Stimulated activated CD4-positive, alpha-beta T cell treated with anti-CD3 and anti-CD28 coated beads, TNF-alpha, amount 100 ng/mL, for 48 hours (primary cell): ENCODE measurements at places on chromosomes 1 and 21.
A peak's percentile ranks its signal among the peaks of the same experiment; 100 is the strongest.

- no peak for DNase-seq
Observed at GRCh38 chr1:192506741-192507155, 68.8 kb upstream of the RGS1 start.

DNA sequence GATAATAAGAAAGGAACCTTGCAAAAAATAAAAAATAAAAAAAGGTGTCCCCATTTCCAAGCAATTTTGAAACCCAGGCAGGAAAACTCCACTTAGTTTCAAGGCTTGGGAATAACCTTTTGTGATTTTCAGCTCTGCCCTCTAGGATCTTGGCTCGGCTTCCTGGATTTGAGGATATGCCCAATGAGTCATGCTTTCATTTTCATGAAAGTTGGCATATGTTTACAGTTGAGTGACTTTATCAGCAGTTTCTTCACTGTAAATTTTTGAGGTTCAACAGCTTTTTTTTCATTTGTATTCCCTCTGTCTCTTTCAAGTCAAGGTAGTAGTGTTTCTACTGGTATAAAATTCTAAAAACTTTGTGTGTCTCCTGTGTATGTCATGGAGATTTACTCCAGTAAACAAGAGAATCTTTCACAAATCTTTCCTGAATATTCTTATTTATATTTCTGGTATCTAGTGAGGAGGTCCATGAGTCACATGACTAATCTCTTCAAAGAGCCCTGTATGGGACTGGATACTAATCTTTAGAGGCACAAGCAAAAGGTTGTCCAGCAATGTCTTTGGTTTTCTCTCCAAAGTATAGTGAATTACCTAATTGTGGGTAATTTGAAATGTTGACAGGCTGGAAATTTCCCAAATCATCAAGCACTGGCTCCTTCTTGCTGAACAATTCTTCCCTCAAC, 335.3 kb downstream of the BRINP2 start:
- DNase-seq: no peak

DNA sequence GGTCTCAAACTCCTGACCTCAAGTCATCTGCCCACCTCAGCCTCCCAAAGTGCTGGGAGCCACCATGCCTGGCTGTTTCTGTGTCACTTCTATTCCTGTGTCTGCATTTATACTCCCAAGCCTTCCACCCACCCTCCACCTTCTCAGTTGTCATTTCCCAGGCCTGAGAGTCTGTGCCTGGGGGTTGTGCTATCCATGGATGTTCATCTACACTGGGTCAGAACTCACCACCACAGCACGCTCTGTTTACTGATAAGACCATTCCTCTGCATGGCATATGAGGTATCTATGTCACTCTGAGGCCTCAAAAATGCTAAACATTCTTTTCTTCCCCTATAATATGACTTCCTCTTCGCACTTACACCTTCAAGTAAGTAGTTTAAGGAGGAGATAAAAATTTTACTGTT, 6.1 kb downstream of the NENF start:
- DNase-seq: no peak

- DNase-seq: no peak
Observed at GRCh38 chr1:96072021-96072420, 649.6 kb upstream of the PTBP2 start.

GRCh38 chr1:203170625-203171330, 4.8 kb downstream of the MYBPH start:
- DNase-seq: no peak

- no peak for DNase-seq
Observed at GRCh38 chr1:185245466-185245865, 71.6 kb downstream of the IVNS1ABP start.

- DNase-seq: no peak
Observed at GRCh38 chr21:45408271-45408791, 3.4 kb downstream of the COL18A1 start.

DNA sequence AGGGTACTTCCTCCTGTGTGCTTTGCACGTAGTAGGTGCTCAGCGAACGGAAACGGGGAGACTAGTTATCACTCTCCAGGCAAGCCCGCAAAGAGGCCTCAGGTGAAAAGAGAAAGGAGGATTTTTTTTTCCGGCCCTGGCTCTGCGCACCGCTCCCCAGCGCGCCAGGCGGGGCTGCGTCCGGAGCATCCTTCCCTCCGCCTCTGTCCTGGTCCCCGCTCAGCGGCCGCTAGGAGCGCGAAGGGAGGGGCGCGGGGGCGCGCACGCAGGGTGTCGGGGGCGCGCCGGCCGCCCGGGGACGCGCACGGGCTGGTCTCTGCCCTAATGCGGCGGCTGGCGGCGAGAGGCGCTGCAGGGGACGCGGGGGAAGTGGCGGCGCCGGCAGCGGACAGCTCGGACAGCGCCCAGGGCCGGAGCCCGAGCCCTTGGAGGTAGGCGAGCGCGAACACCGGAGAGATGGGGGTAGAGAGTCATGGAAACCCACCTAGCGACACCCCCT, 42.3 kb upstream of the NFASC start:
- DNase-seq: peak; percentile 27

DNA sequence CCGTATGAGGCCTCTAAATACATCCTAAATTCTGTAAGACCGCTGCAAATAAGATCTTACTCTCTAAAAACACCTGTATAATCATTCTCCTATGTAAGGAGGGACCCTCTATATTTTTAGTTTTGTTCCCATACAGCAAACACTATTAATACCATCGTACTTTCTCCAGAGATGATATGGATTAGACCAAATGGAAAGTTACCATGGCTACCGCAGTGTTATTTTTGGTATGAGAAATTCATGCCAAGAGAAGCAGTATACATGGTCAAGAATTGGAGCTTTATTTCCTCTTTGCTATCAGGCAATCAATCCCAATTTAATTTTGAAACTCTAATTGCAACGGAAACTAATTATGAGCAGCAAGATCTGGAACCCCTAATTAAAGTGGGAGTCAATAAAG, 70.0 kb downstream of the BCAR3 start:
- no peak for DNase-seq

DNA sequence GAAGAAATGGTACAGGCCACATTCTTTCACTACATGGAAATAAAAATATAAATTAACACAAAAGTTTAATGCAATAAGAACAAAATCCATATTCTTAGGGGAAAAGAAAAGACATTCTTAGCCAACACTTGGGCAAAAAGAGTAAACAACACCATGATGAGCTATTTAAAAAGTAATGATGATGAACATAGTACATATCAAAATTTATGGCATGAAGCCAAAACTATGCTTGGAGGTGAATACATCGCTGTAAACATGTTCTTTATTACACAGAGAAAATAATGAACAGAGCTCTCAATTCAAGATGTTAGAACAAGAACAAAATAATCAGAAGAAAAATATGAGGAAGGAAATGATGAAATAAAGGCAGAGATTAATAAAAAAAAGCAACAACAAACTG, 158.2 kb downstream of the ZSCAN20 start:
- DNase-seq: no peak

DNA sequence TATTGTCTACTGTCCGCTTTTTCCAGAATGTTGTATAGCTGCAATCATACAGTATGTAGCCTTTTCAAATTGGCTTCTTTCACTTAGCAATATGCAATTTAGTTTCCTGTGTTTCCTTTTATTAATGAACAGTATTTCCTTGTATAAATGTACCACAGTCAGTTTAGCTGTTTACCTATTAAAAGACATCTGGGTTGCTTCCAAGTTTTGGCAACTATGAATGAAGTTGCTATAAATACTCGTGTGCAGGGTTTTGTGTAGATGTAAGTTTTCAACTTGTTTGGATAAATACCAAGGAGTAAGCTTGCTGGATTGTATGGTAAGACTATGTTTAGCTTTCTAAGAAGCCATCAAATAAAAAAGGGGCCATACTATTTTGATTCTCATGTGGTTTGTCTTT, 24.4 kb upstream of the KCNJ6 start:
- no peak for DNase-seq

- no peak for DNase-seq
Observed at GRCh38 chr1:57549300-57549699, 125.4 kb upstream of the DAB1 start.

GRCh38 chr1:62928885-62929284, 145.0 kb downstream of the ATG4C start:
- DNase-seq: no peak

- DNase-seq: no peak
Observed at GRCh38 chr1:83499998-83500397, 498.9 kb downstream of the TTLL7 start.

DNA sequence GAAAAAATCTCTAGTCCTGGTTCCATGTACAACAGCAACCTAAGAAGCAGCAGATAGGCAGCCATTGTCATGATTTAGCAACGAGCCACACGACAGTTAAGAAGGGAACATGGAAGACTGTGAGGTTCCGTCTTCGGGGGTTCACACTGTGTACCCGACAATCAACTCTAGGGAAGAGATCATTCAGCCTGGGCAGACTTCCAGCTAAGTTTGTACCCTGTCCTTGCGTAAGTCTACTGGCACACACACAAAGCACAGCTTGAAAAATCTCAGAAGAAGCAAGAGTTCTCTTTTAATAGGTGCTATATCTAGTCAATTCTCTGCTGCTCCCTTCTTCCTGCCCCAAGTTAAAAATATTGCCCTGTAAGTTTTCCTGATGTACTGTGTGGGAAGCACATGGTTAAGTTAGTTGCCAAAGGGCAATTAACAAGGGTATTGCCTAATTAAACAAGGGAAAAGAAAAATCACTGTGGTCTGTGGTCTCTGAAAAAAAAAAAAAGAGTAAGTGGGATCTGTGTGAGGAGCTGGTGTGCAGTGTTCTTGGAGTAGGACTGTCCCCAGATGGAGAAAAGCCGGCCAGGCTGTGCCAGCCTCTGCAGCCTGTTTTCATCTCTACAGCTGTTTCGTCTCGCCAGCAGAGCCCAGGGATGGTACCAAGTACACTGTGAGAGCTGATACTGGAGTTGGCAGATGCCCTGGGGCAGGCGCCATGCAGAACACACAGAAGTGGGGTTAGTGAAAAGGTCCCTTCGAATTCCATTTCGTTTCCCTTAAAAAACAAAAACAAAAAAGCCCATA, 6.4 kb upstream of the MYBPHL start:
- DNase-seq: no peak

DNA sequence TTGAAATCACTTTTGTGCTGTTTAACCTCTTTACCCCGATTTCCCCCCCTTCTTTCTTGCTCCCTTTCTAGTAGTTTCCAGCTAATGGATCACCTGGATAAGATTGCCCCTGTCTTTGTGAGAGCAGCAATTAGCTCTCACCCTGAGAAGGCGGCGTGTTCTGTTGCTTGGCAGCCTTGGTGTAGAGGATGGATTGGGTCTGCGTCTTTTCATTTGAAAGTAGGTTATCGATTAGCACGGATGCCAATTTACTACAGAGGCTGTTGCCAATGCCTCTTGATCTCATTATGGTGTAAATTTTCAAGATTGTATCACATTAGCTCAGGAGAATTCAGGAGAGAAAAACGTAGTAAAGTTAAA, 26.4 kb downstream of the KIF26B start:
- DNase-seq: no peak

DNA sequence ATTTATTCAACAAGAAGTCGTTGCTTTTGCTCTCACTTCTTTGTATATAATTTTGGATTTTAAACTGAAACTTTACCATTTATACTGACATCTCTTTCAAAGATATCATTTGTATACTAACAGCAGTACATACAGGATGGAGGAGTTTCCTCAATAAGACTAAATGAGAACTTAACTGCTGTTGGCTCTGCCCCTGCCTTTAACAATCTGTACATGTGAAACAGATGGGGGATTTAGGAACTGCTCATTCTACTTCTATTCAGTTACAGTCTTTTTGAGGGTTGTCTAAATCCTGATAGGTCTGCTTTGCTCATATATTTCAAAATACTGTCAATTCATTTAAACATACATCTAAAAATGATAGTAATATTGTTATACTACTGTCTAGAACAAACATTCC, 663.2 kb downstream of the ADGRL2 start:
- DNase-seq: no peak
